SK-N-SH (cell line): ENCODE measurements at places on chromosomes 1 and 21. TPM values are rescaled to one million over a fixed set of nuclear protein-coding genes. Genes with fewer than 3 reads are reported as not detected.

GRCh38 chr1:165671526-165671925, 26.8 kb downstream of the ALDH9A1 start:
- H3K27me3 ChIP-seq, result no peaks in the 10 kb centered on the region
- H3K27ac ChIP-seq, result no peak overlapping the region
- no peak overlapping the region for H3K4me3 ChIP-seq

DNA sequence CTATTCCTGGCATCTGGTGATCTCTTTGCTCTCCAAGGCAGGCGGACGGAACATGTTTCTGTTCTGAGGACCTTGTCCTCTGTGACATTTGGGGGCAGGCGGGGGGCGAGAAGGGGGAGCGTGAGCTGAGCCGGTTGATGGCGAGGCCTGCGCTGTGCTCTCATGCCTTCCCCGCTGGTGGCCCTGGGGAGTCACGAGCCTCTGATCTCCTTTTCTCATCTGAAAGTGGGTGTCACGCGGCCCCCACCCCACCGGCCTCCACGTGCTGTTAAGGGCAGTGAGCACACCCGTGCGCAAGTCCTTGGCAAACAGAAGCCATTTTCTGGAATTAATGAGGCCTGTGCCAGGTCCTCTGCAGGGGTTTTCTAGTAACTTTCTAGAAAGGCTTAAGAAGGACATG, 102.8 kb upstream of the ACTRT2 start:
- no peaks in the 10 kb centered on the region for H3K36me3 ChIP-seq
- H3K4me1 ChIP-seq, result no peaks in the 10 kb centered on the region

GRCh38 chr1:47759936-47760629, 237.1 kb downstream of the TRABD2B start:
- DNase-seq, result no peak
- H3K36me3 ChIP-seq, result no peaks in the 10 kb centered on the region
- no peak overlapping the region for H3K4me3 ChIP-seq
- H3K27me3 ChIP-seq, result no peaks in the 10 kb centered on the region

DNA sequence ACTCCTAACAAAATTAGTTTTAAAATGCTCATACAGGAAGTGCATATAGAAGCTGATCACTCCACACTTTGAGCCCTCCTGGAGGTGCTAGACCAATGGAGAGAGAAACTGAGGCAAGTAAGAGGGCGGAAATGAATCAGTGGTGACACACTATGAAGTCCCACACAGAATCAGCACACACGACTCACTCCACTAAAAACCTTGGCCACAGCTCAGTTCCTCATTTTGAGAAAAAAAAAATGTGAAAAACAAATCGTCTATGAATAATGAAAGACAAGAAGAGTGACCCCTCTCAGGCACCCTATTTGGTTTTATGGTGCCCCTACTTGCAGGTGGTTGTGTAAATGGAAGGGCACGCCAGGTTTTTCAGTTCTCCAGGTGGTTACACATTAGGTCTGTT, 675.1 kb upstream of the BRINP3 start:
- no peaks in the 10 kb centered on the region for H3K36me3 ChIP-seq
- no peak for DNase-seq
- no peak overlapping the region for H3K27ac ChIP-seq
- H3K27me3 ChIP-seq, result no peaks in the 10 kb centered on the region

GRCh38 chr1:79235301-79236002, 228.9 kb upstream of the ADGRL4 start:
- peak overlapping the region; percentile 52 for H3K27ac ChIP-seq
- H3K4me1 ChIP-seq, result no peaks in the 10 kb centered on the region
- no peaks in the 10 kb centered on the region for H3K27me3 ChIP-seq
- H3K4me3 ChIP-seq, result no peak overlapping the region

GRCh38 chr1:42319871-42320484, 15.1 kb downstream of the FOXJ3 start:
- H3K27me3 ChIP-seq, result no peaks in the 10 kb centered on the region
- peaks cover 2% of the 10 kb centered on the region; the same call in 1 of the 2 replicates for H3K36me3 ChIP-seq
- no peak overlapping the region for H3K4me3 ChIP-seq

DNA sequence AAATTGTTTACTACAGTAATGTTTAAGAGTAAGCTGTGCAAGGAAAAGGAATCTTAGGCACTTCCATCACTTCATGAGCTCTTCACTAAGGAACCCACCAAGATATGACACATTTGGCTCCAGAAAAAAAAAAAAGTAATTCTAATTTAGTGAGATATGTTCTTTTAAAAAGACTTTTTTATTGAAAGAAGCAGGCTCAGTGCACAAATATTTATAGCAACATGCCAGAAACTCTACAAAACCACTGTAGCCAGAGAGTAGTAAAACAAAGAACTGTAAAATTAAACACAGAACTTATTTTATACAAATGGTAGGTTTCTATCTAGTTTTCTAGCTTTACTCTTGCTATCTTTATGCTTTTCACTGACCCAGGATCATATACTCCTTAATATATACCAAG, 434.6 kb upstream of the ADGRL2 start:
- no peak overlapping the region for H3K4me3 ChIP-seq
- H3K27me3 ChIP-seq, result no peaks in the 10 kb centered on the region
- no peak overlapping the region for H3K27ac ChIP-seq

Gene EXTL1
- polyA plus RNA-seq, result 0.58 and 1.1 TPM in 2 replicates

Gene DNAJC6
- polyA plus RNA-seq, result 1.9 and 2.5 TPM in 2 replicates

Gene PLOD1
- polyA plus RNA-seq, result 204 and 257 TPM in 2 replicates
